Stimulated activated CD4-positive, alpha-beta T cell treated with anti-CD3 and anti-CD28 coated beads, Interleukin-12 subunit alpha, Interleukin-12 subunit beta, amount 100 ng/mL, for 48 hours (primary cell): ENCODE measurements at places on chromosomes 5 and 9.

DNA sequence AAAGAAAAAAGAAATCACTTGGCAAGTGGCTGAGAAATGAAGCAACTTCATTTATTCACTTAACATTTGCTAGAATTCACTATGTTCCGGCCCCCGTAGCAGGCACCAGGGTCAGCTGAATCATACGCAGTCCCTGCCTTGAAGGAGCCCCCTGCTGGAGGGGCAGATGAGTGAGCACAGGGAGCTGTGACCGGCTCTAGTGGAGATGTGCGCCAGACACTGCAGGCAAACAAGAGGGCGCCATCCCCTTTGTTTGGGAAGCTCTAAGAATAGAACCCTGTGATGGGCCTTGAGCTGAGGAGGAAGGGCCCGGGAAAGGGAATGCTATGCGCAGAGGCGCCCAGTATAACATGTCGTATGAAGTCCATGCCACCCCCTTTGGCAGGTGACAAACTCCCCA, 20.2 kb upstream of the RPL26L1 start:
- no peak for DNase-seq

DNA sequence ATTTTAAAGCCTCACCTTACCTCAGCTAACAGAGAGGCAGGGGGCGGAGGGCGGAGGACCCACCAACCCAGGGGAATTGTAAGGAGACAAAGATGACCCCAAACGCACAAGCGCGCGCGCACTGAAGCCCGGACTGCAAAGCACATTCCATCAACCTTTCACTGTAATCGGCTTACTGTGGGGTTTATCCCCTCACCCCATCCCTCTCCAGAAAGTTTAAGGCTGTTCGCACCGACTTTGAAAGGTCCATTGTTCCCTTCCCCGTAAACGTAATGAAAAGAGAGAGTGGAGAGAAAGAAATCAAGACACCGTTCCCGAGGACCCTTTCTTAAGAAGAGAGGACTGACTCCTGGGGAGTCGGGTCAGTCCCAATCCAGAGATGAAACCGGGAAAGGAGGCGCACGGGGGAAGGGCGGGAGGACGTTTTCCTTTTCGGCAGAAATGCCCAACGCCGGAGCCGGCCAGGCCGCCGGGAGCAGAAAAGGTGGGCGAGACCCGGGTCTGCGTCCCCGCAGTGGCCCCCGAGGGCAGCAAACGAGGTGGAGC, 464 bp downstream of the CEMIP2 start:
- DNase-seq = no peak

- DNase-seq = no peak
Measured at GRCh38 chr5:171863935-171864334, 78.3 kb downstream of the SMIM23 start.

DNA sequence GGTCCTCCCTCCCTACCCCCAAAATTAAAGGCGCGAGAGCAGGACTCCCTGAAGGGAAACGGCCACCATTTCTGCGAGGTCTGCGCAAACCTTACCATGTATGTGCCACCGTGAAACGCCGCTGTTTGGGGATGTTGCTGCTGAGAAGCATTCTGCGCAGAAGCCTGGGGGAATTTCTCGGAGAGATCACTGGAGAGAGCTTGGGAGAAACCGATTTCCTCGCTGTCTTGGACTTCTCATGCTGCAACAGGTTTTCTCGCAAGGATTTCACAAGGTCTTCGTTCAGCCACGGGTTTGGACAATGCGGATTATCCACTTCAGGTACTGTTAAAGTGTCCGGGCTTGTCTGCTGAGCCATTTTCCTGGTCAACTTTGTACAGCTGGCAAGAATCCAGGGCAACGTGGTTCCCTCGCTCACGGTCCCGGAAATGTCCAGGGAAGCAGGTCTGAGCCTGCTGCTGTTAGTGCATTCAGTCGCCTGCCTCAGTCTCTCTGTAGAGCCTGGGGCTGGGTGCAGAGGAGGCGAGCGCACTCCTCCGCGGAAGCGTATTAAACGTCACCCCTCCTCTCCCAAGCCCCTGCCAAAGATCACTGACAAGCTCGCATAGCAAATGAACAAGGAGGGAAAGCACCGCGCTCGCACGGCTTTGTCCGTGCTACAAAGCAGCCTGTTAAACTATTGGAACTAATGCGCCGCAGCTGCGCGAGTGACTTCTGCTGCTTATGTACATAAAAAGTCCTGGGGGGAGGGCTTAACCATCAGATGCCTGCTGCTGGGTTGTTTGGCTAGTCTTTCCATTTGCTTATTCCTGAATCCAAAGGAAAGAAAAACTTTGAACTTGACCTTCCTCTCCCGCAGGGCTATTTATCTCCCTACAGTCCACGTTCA, 125.1 kb downstream of the PDE4D start:
- no peak for DNase-seq

DNA sequence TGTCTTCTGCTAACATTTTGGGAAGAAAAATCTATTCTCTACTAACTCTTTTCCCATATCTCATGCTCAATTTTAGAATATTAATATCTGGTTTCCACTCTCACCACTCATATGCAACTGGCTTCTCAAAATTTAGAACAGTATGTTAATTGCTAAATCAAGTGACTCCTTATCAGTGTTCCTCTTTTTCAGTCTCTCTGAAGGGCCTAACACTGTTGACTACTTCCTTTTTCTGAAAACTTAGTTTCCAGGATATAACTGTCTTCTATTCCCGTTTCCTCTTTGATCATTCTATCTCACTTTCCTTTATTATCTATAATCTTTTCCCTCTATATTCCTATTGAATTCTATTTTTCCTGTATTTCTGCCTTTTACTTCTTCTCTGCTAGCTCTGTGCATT, 1717.2 kb upstream of the C9orf72 start:
- DNase-seq = no peak

DNA sequence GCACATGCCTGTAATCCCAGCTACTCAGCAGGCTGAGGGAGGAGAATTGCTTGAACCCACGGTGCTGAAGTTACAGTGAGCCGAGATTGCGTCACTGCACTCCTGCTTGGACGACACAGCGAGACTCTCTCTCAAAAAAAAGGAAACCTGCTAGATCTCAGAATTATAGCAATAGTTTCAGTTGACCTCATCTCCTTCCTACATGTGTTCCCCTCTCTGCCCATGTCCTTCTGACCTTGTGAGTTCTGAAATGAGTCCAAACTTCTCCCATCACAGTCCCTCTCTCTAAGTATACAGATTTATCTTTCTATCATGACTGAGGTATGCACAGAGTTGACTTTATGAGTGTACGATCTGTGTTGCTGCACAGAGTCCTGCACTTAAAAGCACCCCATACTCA, 44.6 kb upstream of the SHOC1 start:
- no peak for DNase-seq

GRCh38 chr5:134079748-134080581, 34.5 kb upstream of the TCF7 start:
- DNase-seq = peak; percentile 64

GRCh38 chr9:107190061-107190935, 92.8 kb upstream of the RAD23B start:
- DNase-seq = no peak

DNA sequence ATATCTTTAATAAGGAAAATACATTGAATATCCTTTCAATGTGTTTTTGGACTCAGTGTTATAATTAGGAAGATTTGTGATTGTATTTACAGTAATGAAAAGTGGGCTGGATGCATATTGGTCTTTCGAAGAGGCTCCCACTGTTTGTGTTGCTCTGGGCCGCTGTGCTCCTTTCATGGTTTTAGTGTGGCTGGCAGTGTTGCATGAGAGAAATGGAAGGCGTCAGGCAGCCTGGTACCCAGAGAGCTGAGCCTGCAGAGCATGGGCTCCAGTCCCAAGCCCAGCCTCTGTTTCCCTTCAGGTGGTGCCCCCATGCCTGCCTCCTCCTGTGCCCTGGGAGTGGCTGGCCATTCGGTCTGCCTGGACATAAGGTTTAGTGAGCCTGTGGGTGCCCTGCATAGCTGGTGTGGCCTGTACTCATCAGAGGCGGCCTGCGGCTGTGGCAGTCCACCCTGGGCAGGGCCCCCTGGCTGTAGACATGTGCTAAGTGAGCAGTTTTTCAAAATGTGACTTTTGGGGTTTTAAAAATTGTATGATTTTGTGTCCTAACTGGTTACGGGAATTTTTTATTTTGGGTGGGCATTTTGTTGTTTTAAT, 27.4 kb upstream of the FAM120AOS start:
- DNase-seq = no peak

DNA sequence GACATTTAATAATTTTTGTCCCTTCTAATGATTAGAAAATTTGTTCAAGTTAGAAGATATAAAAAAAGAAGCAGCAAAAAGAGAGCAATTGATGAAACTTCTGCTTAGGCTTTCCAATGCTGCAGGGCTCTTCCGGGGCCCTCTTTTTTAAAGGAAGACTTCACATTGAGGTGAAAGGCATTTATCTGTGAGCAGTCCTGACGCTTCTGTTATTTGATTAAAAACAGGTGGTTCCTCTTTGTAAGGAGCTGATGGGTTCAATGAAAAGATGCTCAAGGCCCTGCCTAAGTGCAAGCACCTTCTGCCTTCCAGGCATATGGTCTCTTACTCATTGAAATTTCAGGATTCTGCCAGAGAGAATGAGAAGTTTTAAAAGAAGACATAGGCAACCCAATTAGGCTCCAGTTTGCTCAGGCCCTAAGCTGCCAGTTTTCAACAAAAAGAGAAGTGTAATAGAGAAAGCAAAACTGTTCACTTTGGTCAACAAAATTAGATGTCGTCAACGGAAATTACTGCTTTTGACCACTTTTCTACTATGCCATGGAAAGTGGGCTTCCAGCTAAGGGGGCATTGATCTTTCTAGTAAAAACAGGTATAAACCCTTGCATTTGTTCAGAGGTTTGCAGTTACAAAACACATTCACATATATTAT, 100.2 kb downstream of the INSYN2B start:
- DNase-seq = no peak

DNA sequence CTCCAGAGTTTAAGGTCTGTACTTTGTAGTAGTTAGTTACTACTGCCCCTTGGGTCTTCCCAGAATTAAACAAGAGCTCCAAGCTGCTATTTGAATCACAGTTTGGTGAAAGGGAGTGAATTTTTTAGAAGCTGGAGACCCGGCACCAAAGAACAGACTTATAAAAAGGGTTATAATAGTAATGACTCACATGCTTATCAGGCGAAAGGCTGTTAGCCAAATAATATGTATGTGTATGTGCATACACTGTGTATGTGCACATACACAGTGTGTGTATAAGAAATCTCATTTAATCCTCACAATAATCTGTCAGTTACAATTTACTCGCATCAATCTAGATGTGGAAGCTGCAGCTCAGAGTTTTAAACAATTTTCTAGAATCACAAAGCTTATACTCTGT, 59.5 kb upstream of the ITGA1 start:
- DNase-seq = no peak

- DNase-seq = no peak
Measured at GRCh38 chr5:122608222-122608621, 166.7 kb upstream of the SNX2 start.

GRCh38 chr9:107637421-107638420, 148.2 kb upstream of the KLF4 start:
- no peak for DNase-seq

DNA sequence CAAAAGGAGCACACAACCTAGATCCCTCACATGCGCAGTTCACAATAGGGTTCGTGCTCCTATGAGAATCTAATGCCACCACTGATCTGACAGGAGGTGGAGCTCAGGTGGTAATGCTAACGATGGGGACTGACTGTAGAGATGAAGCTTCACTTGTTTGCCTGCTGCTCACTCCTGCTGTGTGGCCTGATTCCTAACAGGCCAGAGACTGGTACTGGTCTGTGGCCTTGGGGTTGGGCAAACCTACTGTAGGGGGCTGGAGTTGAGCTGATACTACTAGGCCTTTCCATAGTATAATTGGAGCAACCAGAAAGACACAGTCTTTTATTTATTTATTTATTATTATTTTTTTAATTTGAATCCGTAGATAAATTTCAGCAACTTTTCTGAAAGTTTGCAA, 5.3 kb downstream of the LNPEP start:
- DNase-seq = no peak

GRCh38 chr5:67061511-67061910, 135.1 kb downstream of the CD180 start:
- DNase-seq = no peak

DNA sequence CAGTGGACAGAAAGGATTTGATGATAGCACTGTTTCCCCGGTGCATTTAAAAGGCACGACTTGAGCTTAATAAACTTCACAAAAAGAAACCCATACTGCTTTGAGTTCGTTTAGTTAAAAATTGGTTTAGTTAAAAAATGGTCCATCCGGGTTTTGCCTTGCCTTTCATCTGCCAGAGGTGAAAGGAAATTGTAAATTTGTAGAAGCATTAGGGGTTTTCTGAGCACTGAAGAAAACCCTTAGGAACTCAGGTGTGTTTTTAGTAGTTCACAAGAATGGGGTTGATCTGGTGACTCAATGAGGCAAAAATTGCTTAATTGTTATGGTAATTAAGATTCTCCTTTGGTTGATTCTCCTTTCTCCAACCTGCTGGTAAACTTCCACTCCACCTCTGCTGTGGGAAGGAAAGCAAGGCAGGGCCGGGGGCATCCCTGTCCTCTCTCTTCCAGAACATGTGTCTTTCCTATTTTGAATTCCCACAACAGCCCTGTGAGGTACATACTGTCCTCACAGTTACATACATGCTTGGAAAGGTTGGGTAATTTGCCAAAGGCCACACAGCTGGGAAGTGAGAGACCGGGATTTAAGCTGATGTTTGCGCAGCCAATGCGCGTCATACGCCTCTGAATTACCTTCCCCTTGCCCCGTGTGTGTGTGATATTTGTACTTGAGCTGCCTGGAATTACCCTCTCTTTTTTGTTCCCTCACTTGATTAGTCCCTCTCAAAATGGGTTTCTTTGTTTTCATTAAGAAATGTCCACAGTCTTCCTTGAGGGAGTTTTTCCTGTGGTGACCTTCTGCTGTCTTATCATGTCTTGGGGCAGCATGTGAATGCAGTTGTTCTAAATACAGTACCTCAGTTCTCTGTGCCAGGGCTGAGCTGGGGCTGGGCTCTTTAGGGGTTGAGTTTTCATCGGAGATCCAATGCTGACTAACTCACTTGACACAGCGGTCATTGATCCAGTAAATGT, 94.4 kb downstream of the ARHGAP26 start:
- no peak for DNase-seq

GRCh38 chr5:132238901-132239500, 11.3 kb upstream of the P4HA2 start:
- no peak for DNase-seq

DNA sequence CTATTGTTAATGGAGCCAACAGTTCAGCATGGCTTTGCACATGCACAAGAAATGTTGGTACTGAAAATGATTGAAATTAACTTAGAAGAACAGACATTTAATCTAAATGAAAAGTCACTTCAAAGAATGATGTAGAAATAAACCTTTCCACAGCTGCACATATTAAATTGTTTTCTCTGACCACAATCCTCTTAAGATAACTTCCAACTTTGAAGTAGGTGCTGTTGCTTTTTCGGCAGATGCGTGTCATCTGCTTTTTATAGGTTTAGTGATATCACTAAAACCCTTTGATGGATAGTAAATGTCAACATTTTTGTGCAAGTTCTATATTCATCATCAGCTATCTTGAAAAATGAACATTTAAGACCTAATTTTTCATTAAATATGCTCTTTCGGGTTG, 25.3 kb upstream of the SLC1A3 start:
- DNase-seq = no peak
